ENCODE measurements at places on chromosomes 7 and 10.

DNA sequence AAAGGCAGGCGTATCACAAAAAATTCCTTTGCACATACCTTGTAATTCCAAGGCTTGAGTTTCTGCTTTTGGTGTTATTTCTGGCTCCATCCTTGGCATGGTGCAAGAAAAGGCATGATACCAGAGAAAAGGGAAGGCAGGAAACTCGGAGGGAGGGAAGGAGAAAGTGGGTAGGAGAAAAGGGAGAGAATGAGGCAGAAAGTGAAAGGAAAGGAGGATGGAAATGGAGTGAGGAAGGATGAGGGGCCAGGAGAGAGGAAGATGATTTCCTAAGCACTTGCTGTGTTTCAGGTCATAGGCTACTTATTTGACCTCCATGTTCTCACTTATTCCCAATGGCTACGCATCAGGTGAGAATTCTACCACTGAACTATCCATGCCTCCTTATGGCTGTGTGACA is 110.8 kb upstream of the JCAD start:
- no peak for DNase-seq

DNA sequence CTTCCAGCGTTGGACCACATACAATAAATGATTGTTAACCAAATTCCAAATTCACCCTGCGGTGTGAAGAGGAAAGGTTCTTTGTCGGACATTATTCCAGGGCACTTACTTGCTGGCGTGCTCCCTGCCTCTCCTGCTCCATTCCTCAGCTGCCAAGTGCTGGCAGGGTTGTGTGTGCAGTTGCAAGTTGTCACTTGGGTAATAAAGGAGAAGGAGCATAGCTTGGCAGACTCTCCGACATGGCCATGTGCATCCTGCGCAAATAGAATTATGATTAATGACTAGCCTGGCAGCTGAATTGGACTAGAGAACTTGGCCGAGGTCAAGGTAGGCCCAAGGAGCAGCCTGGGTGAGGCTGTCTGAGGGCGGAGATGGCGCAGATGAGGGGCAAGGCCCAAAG is 92.3 kb upstream of the ELMO1 start:
- no peak for DNase-seq

- no peak for DNase-seq
Observed at GRCh38 chr10:119860866-119861607, 11.6 kb downstream of the MCMBP start.

- DNase-seq, result no peak
Observed at GRCh38 chr7:87858417-87859100, 17.6 kb downstream of the SLC25A40 start.

GRCh38 chr7:101906291-101907240 is 89.1 kb downstream of the CUX1 start:
- no peak for DNase-seq

GRCh38 chr10:90195288-90195840 is 494.0 kb downstream of the KIF20B start:
- no peak for DNase-seq

DNA sequence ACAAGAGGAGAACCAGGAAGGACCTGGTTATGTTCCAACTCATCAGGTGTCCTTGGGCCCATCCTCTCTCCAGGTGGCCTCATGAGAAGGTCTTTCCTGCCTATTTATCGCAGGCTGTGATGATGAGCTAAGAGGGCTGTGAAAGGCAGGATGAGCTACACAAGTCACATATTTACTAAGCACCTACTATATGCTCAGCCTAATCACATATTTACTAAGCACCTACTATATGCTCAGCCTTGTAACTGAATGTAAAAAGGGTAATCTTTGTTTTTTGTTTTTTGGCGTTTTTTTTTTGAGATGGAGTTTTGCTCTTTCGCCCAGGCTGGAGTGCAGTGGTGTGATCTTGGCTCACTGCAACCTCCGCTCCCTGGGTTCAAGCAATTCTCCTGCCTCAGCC is 44.2 kb upstream of the NPFFR1 start:
- no peak for DNase-seq
